ENCODE measurements at places on chromosomes 6 and 20.
A peak's percentile ranks its signal among the peaks of the same experiment; 100 is the strongest.

DNA sequence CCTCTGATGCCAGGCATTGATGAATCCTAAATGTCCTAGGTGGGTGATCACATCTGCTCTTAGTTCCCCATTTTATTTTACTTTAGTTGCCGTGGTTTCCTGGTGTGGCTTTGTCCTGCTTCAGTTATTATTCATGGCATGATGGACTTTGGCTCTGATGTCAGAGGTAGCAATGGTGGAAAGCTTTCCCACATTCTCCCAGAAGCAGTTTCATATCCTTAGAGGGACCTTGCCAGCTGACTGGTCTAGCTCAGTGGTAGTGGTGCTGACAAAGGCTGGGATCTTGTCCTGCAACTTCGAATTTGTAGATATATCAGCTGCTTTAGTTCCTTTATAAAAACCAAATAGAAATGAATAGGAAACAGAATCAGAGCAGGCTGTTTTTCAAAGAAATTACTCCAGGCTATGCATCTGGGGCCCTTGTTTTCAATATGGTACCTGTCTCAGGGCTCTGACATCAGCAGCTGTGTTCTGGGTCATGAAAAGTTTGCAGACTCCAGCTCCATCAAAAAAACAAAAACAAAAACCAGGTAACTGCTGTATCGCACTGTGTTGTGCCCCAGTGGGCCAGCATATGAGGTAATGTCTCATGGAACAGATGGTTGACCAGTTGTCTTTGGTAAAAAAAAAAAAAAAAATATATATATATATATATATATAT lies 133.7 kb downstream of the PLCB4 start:
- DNase-seq = no peak

DNA sequence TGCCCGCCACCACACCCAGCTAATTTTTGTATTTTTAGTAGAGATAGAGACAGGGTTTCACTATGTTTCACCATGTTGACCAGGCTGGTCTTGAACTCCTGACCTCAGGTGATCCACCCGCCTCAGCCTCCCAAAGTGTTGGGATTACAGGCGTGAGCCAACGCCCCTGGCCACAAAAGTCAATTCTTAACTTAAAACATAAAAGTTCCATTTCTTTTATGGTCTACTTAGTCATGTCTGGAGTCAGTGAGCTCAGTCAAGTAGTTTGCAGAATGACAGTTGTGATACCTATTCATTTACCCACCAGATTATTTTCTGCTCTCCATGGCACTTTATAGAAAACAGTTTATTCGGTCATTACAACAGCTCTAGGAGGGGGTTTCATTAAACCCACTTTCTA lies 103.1 kb upstream of the ESR1 start:
- DNase-seq = no peak

- DNase-seq = no peak
These were observed 738.6 kb upstream of the ADGRB3 start for GRCh38 chr6:67896476-67896875.

GRCh38 chr20:10940941-10941340 lies 267.1 kb upstream of the JAG1 start:
- no peak for DNase-seq

GRCh38 chr6:133553652-133554051 lies 312.5 kb downstream of the EYA4 start:
- no peak for DNase-seq

- peak; percentile 79 for DNase-seq
These were observed 11.8 kb upstream of the SNRPC start for GRCh38 chr6:34745277-34746103.

DNA sequence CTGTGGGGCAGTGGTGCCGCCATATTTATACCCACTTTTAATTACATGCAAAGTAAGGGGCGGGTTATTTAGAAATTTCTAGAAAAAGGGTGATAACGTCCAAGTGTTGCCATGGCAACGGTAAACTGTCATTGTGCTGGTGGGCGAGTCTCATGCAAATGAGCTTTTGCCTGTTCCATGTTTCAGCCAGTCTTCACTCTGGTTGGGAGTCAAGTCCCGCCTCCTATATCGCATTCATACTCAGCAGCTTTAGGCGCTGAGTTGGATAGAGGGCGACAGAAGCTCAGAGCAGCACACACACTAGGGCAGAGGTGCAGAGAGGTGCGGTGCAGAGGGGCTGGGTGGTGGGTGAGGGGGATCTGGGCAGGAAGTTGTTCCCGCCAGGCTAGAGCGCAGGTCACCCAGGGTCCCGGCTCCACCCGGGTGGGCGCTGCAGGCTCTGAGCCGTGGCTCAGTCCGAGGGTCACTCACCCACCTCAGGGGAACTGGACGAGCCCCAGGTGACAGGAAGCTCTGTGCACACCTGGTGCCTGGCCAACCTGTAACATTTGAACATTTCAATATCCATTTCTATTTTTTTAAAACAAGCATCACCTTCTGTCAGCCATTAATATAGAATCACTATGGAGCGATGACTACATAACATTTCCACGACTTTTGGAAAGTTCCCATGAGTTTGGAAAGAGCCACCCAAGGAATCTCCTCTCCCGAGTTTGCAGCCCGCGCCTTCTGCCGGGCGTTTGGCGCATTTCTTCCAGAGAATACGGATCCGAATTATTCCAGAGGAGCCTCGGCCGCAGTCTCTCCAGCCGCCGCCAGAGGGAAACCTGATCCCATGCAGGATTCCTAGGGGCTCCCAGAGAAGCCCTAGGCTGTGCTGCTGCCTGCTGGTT lies 89.1 kb upstream of the PHACTR3 start:
- no peak for DNase-seq

GRCh38 chr6:157832250-157832967 lies 9.4 kb downstream of the SNX9 start:
- no peak for DNase-seq

DNA sequence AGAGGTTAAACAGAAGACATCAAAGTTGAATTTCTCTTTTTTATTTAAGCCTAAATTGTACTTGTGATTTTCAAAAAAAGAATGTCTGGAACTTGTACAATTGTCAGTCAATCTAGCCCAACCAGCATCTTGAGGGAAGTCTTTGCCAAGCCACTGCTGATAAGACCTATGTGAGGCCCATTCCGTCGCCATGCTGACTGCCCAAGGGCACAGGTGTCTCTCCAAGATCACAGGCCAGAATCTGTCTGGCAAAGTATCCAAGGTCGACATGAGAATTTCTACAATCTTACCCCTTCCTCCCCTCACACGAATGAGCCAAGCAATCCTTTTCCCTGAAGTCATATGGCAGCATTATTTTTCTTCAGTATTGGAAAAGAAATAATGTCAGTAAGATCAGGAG lies 614.5 kb downstream of the CBLN4 start:
- DNase-seq = no peak

DNA sequence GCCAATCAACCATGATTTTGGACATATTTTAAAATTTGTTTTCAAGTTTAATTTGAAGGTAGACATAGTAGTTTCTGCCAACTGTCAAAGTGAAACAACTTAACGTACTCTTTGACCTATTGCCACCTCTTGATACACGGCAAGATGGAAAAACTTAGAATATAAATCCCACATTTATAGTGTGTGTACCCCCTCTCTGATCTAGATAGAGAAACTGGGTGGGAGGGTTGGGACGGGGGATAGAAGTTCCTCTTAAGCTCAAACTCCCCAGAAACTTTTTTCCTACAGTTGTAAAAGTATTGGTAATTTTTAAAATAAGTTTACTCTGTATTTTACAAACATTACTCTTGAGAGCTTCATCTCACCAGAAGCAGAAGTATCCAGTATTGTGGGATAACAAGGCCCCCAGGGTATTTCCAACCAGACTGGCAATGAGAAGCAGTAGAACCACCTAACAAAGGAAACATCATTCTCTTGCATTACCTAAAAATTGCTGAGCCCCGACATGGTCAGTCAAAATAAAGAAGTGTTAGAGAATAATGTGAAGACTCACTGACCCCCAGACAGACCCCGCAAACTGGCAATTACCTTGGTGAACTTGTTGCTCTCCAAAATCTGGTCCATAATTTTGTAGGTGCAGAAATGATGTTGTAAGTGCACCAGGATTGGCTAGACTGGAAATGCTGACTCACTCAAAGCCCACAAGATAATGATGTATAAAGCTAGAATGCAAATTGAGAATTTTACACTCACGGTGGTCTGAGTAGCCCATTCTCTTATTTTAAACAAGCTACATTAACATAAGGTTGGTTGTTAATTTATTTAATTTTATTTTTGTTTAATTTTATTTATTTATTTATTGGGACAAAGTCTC lies 74.7 kb upstream of the TNFAIP3 start:
- DNase-seq = no peak

GRCh38 chr6:136599329-136600011 lies 49.2 kb upstream of the MAP7 start:
- no peak for DNase-seq

DNA sequence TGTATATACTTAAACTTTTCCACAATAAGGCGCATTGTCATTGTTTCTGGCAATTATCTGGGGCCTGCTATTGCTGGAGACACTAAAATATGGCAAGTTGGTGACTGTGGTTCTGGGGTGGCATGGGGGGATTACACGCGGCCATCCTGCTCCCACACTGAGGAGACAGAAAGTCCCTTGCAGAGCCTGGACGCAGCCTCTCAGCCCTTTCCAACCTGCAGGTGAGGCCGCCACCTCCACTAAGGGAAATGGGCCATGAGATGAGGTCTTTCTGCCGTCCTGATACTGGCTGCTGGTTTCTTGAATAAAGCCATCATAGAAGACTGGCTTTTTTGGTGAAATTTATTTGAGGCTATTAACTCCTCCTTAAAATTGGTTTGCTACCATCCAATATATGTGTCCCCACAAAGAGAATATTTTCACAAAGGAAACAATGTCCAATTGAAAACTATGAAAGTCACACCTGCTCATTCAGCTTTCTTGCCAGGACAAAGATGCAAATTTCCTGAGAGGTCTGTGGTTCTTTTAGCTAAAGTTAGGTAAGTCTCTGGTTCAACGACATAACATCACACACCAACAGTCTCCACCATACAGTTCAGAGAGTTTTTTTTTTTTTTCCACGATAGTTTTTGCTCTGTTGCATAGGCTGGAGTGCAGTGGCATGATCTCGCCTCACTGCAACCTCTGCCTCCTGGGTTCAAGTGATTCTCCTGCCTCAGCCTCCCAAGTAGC lies 13.0 kb downstream of the TXNDC5 start:
- DNase-seq = no peak

- no peak for DNase-seq
These were observed 34.8 kb downstream of the ELMO2 start for GRCh38 chr20:46371656-46372055.

- DNase-seq = no peak
These were observed 5.4 kb downstream of the SERINC3 start for GRCh38 chr20:44516491-44516890.

DNA sequence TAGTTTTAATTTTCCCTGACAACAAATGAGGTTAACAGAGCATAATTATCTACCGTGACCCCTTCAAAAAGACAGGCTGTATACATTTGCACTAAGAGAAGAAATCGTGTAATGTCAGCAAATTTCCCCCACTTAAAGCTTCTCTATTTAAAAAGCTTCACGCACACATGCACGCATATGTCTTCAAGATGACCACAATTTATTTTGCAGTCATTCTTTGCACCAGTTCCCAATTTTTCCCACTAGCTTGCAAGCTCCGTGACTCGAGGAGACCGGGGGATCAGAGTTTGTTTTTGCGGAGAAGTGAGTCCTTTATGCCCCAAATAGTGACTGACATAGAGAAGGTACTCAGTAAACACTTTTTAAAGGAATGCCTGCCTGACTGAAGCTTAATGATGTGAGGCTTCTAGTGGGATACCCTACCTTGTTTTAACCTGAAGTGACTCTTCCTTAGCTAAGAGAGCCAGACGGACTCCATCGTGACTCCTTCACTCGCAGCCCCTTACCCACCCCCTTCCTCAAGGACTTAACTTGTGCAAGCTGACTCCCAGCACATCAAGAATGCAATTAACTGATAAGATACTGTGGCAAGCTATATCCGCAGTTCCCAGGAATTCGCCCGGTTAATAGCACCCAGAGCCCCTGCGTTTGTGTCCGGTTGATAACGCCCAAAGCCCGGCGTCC lies 9.3 kb upstream of the NQO2 start:
- no peak for DNase-seq

- DNase-seq = no peak
These were observed 34.3 kb upstream of the MLN start for GRCh38 chr6:33837971-33838665.

GRCh38 chr6:89221129-89221528 lies 4.0 kb upstream of the GABRR1 start:
- no peak for DNase-seq

- no peak for DNase-seq
These were observed 138.3 kb upstream of the INSM1 start for GRCh38 chr20:20229595-20229994.

DNA sequence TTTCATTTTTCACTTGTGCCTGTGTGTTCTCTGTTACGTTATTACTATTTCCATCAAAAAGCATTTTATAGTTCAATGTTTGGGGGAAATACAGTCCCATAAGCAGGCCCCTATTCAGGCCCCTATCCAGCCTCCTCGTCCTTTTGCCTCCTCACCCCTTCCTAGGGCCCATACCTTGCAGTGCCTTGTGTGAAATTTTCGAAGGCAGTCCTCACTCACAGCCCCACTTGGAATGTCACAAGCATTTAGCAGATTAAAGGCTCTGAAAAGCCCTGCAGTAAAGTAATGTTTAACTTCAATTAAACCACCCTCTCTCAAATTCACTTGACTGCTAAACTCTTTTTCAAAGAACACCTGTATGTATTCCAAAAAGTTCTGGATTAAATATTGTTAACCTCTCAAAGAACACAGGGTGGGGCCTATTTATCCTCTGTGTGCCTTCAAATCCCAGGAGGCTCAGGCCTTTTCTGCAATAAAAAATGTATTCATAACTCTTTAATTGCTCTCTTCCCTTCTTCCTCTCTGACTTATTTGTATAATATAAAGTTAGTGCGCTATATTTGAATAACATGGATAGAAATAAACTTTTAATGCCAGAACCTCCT lies 202.5 kb downstream of the FOXA2 start:
- DNase-seq = no peak

GRCh38 chr20:59103573-59103972 lies 60.0 kb upstream of the ZNF831 start:
- DNase-seq = no peak

DNA sequence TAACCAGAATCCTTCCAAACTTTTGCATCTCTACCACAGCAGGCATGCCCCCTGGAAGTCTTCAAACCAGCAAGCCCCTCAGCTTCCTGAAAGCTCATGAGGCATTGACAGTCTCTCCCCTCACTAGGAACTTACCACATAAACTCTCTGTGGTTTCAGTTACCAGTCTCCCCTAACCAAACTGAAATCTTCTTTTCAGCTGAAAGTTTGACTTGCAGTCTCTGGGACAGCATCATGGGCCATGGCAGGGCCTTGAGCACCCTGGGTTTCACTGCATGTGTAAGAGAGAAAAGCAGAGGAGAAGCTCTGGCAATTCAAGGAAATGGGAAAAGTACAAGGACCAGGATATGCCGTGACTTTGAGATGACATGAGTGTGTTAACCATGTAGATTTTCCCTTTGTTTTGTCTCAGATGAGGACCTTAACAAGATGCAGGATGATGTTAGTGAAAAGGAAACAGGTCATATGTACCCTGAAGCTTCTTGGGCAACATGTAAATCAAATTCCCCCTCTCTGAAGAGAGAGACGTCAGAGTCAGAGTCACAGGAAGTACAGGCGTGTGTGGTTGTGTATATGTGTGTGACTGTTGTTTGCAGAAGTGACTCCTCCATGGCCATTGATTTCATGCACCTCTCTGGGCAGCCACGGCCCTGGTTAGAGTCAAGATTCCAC lies 106.3 kb downstream of the TNFRSF21 start:
- no peak for DNase-seq

- no peak for DNase-seq
These were observed 52.5 kb upstream of the TAGAP start for GRCh38 chr6:159097256-159097655.
